ENCODE measurements at places on chromosomes 4 and X. TPM values are rescaled to one million over a fixed set of nuclear protein-coding genes. Genes with fewer than 3 reads are reported as not detected.

DNA sequence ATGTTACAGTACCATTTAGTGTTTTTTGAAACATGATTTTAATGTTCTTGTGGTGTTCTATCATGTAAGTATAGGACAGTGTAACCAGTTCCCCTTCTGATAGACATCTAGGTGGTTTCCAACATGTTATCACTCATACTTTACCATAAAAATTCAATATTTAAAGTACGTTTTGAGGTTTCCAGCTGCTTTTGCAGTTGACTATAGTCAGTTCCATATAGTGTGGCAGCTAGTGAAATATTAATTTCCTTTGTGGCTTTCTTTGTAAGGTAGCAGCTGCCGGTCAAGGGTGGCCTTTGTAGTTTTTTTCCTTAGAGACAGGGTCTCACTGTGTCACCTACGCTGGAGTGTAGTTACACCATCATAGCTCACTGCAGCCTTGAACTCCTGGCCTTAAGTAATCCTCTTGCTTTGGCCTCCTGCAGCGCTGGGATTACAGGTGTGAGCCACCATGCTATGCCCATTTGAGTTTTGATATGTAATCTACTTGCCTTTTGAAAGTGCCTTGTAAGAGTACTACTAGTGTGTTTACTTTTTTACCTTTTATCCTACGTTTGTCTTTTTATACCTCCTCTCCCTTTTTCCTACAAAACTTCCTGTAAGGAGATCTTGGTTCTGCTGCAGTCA, 63.0 kb downstream of the ARHGAP10 start:
- no peak for DNase-seq

GRCh38 chrX:43469391-43470054, 186.6 kb upstream of the MAOA start:
- DNase-seq: no peak

DNA sequence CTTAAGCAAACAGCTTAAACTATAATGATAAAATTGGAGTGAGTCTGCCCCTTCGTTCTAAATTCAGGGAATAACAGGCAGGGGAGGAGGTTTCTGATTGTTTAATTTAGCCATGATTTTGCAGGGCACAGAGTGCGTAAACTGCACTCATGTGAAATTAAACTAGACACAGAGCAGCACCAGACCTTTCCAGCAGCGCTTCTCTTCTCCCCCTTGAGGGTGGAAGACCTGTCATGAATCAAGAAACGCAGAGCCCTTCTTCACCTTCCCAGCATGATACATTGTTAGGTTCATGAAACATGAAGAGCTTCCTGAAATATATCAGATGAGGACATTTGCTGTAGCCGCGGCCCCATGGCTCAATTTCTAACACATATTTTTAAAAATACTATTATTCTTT, 63.1 kb downstream of the FAM114A1 start:
- DNase-seq: no peak

DNA sequence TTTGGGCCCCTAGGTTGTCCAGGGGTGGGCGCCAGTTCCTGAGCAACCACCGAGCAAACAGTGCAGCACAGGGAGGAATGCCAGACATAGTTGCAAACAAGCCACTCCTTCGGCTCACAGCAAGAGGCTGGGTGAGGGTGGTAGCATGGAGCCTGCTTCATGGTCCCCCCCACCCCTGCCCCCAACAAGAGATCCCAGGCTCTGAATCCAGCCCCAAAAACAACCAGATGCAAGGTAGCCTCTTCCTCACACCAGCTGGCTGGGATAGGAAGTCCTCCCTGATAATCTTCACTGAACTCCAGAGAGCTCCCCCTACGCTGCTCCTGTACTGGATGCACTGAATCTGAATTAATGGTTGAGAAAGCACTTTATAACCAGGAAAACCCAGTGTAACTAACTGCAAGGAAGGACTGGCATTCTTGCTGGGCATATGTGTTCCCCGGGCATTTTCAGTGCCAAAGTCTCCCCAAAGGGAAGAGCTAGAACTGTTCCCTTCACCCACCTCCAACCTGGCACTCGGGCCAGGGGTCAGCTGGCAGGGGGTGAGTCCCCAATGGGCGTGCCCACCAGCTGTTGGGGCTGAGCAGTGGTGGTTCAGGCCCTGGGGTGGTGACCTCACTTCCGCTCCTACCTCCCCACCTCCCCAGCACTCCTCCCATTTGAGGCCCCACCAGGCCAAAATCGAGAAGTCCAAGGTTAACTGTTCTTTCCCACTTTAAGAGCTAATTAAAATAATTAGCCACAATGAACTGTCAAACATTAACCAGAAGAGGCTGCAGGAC, 1.5 kb downstream of the ELF4 start:
- peak; percentile 44 for DNase-seq

- DNase-seq: no peak
Measured at GRCh38 chr4:148238811-148239493, 203.3 kb downstream of the NR3C2 start.

Gene CPLX1
- total RNA-seq: not detected

Gene PAGE1
- 2.7 TPM for total RNA-seq

DNA sequence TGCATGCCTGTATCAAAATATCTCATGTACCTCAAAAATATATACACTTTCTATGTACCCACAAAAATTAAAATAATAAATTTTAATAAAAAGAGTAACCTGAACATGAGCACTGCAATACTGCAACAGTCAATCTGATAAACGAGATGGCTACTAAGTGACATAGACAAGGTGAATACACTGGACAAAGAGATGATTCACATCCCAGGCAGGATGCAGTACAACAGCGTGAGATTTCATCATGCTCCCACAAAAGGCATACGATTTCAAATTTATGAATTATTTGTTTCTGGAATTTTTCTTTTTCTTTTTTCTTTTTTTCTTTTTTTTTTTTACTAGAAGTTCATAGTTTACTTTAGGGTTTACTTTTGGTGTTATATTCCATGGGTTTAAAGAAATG, 12.2 kb upstream of the FGF16 start:
- peak; percentile 21 for DNase-seq

DNA sequence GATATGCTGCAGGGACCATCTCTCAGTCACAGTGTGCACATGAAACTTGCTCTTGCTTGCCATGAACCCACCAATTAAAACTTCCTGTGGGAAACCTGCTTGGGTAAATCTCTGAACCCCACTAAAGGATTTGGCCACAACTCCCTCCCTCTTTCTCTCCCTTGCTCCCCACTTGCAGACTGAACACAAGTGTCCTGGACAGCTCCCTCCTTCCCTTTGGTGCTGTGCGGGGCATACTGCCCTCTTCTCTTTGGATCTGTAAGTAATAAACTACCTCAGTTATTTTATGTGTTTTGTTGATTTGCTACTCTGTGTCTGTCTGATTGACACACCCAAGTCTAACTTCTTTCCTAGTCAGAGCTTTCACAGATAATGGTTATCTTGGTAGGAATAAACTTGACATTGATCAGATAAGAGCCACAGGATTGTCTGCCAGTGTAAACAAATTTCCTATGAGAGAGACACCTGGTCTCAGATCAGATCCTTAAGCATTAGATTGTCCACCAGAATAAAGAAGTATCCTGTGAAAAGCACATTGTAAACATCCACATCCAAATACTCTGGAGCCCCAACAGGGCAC, 41.8 kb downstream of the SULT1E1 start:
- DNase-seq: no peak

DNA sequence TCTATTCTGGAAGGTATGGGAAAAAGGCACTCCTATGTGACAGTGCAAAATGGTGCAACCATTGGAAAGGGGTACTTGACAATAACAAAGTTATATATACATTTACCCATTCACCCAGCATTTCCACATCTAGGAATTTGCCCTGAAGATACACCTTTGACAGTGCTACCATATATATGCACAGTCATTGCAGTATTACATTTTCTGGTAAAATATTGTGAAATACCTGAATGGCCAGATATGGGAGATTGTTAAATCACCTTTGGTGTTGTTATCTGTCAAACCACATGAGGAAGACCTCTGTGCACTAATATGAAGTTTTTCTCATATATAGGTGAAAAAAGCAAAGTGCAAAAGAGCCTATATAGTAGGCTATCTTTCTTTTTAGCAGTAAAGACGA, 53.5 kb downstream of the SMAD1 start:
- no peak for DNase-seq

DNA sequence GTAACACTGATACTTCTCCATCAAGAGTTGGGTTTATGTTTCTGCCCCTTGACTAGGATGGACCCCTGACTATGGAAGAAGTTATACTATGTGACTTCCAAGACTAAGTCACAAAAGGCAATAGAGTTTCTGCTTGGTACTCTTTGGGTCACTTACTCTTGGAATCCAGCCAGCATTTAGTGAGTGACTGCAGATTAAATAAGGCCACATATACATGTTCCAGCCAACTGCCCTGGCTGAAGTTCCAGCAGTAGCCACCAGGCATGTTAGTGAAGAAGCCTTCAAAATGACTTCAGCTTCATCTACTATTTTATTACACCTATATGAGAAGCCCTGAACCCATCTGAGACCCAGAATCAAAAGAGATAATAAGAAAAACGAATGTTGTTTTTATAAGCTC, 524.0 kb downstream of the DMD start:
- DNase-seq: no peak

- DNase-seq: no peak
Measured at GRCh38 chr4:127212701-127213100, 420.1 kb upstream of the INTU start.

Gene RRH
- total RNA-seq: not detected

- no peak for DNase-seq
Measured at GRCh38 chr4:54192811-54193210, 36.3 kb upstream of the PDGFRA start.

DNA sequence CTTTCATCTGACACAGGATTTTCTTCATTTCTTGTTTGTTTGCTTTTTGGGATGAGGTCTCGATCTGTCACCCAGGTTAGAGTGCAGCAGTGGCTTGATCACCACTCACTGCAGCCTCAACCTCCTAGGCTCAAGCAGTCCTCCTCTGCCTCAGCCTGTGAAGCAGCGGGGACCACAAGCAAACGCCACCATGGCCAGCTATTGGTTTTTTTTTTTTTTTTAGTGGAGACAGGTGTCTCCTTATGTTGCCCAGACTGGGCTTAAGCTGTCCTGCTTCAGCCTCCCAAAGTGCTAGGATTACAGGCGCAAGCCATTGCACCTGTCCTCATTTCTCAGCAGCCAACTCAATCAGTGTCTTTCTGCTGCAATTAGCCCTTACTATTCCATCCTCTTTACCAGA, 10.3 kb downstream of the SPRY1 start:
- DNase-seq: no peak

GRCh38 chr4:174764105-174764729, 64.8 kb downstream of the GLRA3 start:
- DNase-seq: peak; percentile 16

GRCh38 chr4:108683479-108683878, 33.1 kb downstream of the OSTC start:
- DNase-seq: peak; percentile 40

Gene OR13H1
- total RNA-seq: not detected

Gene CLDN34
- total RNA-seq: 0.29 TPM

GRCh38 chr4:149141391-149141790, 674.3 kb downstream of the IQCM start:
- DNase-seq: no peak

Gene GPRASP1
- total RNA-seq: 0.20 TPM

Gene CSN3
- total RNA-seq: not detected

- no peak for DNase-seq
Measured at GRCh38 chr4:13527192-13527980, 16.9 kb downstream of the NKX3-2 start.

Gene OTUD6A
- not detected for total RNA-seq

GRCh38 chr4:41281038-41281634, 24.4 kb downstream of the UCHL1 start:
- DNase-seq: peak; percentile 67

Gene SYTL4
- total RNA-seq: 1.3 TPM

Gene NR3C2
- total RNA-seq: not detected

DNA sequence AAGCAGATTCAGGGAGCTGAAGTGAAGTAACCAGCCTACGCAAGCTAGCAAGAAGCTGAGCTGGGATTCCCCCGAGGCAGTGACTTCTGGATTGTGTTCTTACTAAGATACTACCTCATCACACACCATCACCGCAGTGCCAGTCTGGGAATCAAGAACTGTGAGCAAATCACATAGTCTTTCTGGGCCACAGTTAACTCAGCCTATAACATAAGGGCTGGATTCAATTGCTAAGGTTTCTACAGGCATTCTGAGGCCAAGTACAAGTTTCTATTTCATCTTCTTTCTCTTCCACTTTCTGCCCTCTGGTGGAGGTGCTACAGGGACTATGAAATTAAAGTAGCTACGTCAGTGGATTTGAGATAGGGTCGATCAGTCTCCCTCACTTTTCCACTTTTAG, 1.4 kb upstream of the CORIN start:
- no peak for DNase-seq

Gene ATOH1
- total RNA-seq: not detected

DNA sequence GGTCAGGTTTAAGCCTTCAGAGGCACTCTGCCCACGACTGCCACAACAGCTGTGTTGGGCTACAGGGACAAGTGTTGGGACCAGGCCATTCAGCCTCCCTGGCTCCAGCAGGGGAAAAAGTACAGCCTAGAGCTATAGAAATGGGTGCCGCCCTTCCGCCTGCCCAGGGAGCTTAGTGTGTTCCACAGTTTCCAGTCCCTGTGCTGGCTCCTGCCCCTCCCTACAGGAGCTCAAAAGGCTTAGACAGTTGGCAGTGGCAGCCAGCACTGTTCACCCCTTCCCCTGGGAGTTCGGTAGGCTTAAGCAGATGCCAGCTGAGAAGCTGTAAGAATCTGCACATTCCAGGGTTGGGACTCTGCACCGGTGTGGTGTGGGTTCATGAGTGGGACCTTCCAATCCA, 408.2 kb upstream of the INTU start:
- DNase-seq: no peak

DNA sequence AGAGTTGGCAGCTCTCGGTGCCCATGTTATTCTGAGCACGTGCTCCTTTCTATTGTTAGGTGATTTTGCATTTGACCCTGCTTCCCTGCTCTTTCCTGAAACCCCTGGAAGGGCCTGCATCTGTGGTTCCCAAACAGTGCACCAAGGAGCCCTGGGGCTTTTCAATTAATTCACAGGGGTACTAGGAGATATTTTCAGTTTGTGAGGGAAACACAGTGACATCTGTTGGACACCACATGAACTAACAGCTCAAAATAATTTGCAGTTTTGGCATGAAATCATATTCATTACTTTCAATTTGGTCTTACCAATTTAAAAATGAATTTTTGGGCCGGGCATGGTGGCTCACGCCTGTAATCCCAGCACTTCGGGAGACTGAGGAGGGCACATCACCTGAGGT, 156.6 kb downstream of the GATB start:
- DNase-seq: peak; percentile 19

DNA sequence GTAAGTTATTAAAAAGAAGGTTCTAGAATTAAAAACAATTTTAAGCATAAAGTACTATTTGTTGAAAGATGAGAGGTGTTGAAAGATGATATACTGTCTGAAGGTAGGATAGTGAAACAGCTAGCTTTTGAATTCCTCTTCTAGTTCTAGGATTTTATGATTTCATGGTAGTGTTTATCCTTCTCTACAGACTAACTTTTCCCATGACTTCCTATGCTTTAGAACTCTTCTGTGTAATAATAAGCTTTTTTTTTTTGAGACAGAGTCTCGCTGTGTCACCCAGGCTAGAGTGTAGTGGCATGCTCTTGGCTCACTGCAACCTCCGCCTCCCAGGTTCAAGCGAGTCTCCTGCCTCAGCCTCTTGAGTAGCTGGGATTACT, 96.0 kb upstream of the NUDT6 start:
- DNase-seq: no peak

- peak; percentile 63 for DNase-seq
Measured at GRCh38 chrX:119887721-119888425, 7.8 kb upstream of the AKAP14 start.

Measured in RPMI7951 (cell line).